ENCODE measurements at places on chromosomes 7 and 10.

DNA sequence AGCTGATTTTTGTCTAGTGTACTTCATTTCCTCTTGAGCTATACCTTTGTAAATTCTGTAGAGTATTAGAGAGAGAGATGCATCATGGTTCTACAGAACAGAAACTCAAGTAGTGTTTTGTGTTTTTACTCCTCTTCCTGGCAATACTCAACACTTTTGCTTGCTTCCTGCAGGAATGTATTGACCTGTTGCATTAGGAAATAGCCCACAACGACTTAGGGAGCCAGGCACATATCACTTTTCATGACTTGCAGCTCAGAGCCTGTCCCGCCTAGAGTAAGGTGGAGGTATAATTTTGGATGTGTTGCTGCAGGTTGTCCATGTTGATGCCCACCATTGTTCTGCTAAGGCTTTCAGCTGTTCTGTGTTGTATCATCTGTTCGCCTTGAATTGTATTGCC is 216.3 kb downstream of the SDK1 start:
- no peak for DNase-seq

- DNase-seq, result no peak
Measured at GRCh38 chr7:111107579-111107978, 16.7 kb downstream of the LRRN3 start.

DNA sequence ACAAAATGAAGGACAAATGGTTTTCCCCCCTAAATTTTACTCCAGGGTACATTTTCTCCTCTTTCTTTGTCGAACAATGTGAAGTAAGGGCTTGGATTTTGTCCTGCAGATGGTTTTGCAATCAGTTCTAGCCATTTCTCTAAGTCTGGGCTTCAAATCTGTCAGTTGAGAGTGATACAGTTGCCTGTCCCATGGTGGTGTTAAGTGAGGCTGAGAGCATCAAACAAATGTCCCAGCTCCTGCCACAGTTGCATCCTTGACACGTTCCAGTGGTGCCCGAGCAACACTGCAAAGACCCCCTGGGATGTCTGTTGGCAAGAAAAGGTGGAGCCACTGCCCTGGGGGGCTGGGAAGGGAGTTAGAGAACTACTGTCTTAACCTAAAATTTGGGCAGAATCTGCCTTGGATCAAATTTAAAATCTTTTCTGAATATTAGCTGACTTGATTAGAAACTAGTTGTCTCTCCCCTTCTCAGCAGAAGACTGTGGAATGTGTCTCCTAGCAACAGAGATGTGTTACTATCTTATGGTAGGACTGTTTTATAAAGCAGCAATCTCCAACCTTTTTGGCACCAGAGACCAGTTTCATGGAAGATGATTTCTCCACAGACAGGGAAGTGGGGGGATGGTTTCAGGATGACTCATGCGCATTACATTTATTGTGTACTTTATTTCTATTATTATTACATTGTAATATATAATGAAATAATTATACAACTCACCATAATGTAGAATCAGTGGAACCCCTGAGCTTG is 102.0 kb upstream of the STEAP1B start:
- no peak for DNase-seq

DNA sequence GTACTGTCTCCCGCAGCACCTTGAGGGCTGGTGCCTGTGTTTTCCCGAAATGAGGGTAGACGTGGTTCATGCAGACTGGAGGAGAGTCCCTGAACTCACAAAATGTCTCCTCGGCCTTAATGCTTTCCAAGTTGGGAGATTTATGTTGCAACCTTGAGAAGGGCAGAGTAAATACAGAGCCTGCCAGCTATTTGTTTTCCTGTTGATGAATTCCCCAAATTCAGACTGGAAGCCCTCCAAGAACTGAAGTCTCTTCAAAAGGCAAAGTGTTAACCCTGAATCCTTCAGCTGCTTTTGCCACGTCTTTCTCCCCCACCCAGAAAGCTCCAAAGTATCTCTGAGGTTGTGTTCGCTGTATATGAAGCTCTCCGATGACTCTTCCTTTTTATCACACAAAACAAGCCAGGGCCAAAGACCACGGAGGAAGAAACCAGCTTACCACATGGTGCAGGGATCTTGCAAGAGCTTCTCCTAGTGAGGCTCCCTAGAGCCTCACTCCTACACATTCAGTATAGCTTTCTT is 254.7 kb upstream of the NFE2L3 start:
- DNase-seq, result no peak

- DNase-seq, result peak; percentile 51
Measured at GRCh38 chr7:8217200-8218068, 44.5 kb downstream of the ICA1 start.

DNA sequence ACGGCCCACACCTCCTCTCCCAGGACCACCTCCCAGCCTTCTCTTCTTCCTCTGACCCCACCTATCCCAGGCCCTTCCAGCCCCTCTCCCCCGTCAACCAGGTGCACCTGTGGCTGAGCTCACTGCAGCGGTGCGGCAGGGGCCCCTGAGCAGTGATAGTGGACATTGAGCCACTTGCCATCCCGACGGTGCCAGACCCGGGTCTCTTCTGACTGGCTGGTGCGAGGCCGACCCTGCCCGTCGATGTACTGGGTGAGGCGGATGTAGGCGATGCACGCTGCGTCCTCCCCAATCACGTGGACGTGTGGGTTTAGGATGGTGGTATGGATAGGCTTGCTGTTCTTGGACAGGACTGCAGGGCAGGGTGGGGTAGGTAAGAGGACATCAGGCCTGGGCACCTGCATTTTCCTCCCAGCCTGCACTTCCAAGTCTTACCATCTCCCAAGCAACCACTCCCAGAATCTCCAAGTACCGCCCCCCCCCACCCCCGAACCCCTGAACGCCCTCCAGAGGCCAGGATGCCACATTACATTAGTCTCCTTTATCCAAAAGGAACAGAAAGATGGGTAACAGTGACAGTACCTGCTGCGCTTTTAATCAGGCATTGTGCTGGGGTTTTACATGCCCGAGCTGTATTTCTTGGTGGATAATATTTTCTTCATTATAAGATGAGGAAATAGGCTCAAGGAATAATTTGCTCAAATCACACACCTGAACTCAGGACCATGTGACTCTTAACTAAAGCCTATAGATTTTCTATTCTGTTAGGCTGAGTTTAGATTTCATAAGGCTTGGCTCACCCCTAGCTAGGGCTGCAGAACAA is 3.7 kb upstream of the NDST2 start:
- no peak for DNase-seq

DNA sequence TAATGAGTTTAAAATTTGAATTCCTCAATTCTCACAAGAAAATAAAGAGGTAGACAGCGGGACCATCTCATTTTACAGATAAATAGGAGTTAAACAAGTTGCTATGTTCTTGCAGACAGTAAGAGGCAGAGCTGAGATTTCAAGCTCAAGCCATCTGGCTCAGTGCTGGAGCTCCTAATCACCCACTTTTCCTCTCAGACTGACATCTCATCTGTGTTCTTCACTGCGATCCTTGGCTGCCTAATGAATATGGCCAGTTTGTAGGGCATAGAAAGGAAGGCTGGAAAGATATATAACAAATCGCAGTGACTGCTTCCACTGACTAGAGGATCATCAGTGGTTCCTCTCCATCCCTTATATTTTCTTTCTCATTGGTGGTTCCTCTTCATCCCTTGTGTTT is 151.2 kb downstream of the MPP7 start:
- DNase-seq, result no peak

DNA sequence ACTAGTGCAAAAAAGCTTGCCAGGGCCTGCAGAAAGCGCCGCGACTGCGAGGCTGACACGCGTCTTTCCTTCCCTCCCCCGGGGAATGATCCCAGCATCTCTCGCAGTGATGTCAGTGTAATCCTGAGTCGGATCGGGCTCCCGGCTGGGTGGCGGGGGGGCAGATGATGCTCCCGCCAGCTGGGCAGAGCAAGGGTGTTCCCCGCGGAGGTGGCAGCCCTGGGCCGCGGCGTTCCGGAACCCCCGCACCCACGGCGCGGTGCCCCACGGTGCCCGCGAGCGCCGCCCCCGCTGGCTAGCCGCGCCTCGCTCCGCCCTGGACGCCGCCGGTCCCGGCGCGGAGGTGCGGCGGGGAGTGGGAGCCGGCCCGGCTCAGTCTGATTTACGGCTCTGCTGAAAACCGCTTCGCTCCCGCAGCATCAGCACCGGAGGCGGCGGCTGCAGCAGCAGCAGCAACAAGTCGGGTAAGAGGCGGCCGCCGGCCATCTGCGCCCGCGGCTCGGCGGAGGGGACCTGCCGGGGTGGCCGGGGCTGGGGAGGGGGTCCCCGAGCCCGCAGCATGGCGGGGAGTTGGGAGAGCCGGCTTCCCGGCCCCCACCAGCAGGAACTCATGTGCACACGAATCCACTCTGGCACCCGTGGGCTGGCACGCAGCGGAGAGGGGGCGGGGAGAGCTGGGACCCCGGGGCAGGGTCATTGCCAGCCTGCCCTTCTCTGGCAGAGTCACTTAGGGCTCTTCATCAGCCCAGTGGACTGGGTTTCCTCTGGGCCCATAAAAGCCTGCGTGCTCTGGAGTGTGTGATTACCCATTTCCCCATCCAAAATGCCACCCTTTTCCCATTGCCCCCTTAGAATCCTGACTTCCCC is at the start of gene ZNF365:
ZNF365 (plus strand) TSS at position 375 of the 867 bp plus-strand sequence. CDS start 1,825 bp downstream, outside the sequence.
- DNase-seq, result no peak

- DNase-seq, result no peak
Measured at GRCh38 chr7:45863715-45864114, 9.2 kb downstream of the CCDC201 start.

DNA sequence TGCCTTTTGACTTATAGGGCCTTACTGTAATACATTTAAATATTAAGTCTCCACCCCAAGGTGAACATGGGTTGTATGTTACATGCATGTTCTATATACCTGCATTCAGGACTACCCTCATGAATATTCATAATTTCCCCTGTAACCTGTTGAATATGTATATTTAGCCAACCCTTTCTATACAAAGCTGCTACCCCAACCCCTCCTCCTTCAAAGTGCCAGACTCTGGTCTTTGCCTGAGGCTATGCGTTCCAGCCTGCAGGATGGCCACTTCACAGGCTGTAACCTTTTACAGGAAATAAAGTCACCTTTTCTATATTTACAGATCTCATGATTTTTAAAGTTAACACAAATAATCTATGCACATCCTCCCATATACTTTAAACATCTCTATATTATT is 10.1 kb upstream of the UNC5B start:
- no peak for DNase-seq

GRCh38 chr10:43211431-43212042 is 55.3 kb downstream of the RASGEF1A start:
- DNase-seq, result no peak

GRCh38 chr10:105650306-105650705 is 1009.2 kb downstream of the SORCS3 start:
- DNase-seq, result no peak

- DNase-seq, result no peak
Measured at GRCh38 chr10:125691160-125691981, 8.4 kb upstream of the TEX36 start.

DNA sequence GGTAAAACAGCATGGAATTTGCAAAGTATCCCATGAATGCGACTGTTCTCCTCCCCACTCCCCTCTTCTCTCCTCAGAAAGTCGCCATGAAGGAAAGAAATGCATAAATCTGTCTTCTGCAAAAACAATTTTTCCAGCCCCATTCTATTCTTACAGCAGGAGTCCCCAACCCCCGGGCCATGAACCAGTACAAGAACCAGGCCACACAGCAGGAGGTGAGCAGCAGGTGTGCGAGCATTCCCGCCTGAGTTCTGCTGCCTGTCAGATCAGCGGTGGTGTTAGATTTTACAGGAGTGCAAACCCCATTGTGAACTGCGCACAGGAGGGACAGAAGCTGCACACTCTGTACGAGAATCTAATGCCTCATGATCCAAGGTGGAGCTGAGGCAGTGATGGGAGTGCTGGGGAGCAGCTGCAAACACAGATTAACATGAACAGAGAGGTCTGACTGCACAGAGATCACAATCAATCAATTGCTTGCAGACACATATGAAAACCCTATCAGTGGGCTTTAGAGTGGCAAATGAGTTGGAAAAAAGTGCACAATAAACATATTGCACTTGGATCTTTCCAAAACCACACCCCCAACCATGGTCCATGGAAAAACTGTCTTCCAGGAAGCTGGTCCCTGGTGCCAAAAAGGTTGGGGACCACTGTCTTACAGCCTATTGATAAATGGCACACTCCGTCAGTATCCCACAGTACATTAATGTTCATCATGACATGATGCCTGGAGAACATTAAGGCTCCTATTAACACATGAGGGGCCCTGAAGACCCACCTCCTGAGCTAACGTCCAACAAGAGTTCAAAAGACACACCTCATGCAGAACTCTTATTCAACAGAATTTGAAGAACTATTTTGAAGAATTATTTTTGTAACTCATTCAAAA is 205.0 kb downstream of the PTPRN2 start:
- DNase-seq, result no peak

DNA sequence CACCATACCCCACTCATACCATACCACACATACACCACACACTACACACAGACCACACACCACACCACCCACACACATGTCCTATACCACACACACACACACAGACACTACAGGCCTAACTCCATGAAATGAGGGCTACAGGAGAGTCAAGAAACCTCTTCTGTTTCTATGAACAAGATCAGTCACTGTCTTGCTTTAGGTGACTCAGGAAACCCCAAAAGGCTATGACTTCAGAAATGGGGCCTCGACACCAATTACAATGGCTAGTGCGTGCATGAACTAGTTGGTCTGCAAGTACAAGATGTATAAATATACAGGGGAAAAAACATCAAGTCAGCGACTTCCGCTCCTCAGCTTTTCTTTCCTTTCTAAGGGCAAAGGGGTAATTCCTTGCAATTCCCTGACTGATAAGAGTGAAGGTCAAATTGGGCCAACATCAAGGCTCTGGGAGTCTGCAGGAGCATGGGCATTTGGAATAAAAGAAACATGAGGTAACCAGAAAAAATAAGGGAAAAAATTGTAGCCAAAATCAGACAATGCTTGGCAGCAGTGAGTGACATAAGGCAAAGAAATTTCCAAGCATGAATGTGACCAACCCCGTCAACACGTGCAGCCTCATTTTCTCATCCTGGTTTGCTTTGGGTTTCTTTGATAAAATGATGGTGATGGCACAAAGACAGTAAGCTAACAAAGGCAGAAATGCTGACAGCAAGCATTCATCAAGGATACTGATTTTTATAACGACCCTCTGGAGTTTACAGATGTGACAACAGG is 1.5 kb downstream of the PKD1L1 start:
- no peak for DNase-seq

DNA sequence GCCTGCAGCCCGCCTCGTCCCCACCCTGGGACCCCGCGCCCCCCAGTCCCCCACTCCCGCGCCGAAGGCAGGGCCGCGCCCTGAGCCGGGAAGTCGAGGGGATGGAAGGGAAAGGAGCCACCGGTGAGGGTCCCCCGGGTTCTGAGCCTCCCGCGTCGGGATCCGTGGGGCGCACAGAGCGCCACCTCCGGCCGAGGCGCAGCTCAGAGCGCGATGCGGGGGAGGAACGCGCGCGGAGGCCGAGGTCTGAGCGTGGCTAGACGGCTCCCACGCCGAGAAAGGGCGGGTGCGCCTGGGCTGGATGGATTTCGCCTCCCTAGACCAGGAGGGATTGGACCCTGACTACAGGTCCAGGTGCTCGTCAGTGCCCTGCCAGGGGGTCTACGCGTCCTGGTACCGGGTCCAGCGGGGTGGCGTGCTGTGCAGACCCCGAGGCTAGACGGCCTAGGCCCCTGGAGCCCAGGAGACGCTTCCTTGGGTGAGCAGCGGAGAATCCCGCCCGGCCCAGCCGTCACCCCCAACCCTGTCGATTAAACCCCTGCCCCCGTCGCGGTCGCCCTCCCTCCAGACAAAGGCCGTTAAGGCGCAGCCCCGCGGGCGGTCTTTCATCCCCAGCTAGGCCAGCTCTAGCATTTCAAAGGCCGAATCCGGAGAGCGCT is 986 bp upstream of the PDGFA start:
- no peak for DNase-seq

GRCh38 chr7:32140210-32140939 is 70.2 kb upstream of the PDE1C start:
- no peak for DNase-seq

- no peak for DNase-seq
Measured at GRCh38 chr10:111824128-111824527, 359.4 kb downstream of the GPAM start.
